Glomerular endothelial cell (primary cell): ENCODE measurements at places on chromosomes 6 and 20.

- DNase-seq: no peak
Measured at GRCh38 chr6:159169557-159170332, 545 bp downstream of the FNDC1 start.

DNA sequence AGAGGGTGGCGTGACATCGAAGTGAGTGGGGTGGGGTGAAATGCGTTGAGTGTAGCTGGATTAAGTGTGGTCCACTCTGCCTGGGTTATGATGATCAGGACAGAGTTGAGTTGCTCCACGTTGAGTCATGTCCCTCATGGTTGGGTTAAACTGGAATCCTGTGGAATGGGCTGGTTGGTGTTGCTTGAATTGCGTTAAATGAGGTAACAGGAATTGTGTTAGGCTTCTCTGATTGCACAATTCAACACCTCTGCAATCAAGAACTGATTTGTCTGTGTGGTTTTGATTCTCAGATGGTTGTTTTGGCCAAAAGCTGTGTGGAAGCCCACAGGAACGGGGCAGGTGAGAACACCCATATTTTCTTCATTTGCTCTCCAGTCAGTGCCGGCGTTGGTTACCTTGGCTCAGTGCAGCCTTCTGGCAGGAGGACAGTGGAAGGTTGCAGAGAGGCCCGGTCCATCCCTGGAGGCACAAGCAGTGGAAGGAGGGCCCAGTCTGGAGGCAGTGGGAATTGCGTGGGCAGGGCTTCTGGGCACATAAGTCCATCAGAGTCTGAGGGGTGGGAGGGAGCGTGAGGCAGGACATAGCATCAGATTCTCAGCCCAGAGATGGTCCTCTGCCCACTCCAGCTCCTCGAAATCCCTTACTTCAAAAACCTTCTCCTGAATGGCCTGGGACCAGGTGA, 11.6 kb downstream of the NOTCH4 start:
- no peak for DNase-seq

- no peak for DNase-seq
Measured at GRCh38 chr6:4553387-4553786, 222.8 kb upstream of the CDYL start.

GRCh38 chr6:38387971-38388370, 251.8 kb downstream of the BTBD9 start:
- no peak for DNase-seq

DNA sequence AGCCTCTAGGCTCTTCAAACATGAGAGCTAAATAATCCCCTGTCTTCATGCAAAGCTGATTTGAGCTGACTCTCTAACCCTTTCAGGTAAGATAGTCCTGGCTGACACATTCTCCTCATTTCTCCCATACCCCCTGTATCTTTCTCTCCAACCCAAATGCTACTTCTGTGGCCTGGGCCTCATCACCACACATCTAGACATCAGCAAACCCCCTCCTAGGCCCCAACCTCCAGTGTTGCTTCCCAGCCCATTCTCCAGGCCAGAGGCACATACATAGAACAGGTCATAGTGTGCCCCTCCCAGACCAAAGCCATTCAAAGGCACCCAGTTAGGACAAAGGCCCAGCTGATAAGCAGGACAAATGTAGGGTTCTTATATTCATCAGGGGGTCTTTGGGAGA, 84.9 kb downstream of the ANKRD60 start:
- no peak for DNase-seq

- no peak for DNase-seq
Measured at GRCh38 chr20:58010666-58011065, 217.8 kb downstream of the ANKRD60 start.

DNA sequence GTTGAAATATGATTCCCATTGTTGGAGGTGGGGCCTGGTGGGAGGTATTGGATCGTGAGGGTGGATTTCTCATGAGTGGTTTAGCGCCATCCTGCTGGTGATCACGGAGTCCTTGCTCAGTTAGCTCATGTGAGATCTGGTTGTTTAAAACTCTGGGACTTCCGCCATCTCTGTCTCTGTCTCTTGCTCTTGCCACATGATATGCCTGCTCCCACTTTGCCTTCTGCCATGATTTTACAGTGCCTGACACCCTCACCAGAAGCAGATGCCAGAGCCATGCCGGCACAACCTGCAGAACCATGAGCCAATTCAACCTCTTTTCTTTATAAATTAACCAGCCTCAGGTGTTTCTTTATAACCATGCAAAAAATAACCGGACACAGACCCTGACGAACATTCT, 44.7 kb upstream of the ZFP64 start:
- DNase-seq: no peak

DNA sequence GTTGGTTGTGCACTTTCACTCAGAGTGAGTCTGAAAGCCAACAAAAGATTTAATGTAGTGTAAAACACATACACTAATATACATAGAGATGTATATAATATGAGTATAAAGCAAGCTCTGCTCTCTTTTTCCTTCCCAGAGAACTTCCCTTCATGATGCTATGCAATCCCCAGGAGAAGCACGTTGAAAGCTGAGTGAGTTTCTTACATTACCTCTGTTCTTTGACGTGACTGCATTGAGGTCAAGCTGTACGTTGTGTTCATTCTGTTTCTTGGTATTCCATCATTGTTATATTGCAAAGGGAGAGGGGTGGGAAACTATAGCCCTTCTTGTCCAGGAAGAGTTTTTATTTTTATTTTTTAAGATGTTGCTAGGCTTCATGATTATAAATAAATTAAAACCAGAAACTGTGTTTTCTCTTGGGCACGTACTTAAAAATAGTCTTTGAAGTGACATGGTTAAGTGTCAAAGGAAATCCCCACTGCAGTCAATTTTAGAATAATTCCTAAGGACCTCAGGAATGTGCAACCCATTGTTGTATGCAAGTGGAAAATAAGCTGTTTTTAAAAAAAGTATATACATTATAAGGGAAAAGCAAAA, 651.0 kb downstream of the CD109 start:
- no peak for DNase-seq

- DNase-seq: no peak
Measured at GRCh38 chr6:101760843-101761621, 367.5 kb downstream of the GRIK2 start.

DNA sequence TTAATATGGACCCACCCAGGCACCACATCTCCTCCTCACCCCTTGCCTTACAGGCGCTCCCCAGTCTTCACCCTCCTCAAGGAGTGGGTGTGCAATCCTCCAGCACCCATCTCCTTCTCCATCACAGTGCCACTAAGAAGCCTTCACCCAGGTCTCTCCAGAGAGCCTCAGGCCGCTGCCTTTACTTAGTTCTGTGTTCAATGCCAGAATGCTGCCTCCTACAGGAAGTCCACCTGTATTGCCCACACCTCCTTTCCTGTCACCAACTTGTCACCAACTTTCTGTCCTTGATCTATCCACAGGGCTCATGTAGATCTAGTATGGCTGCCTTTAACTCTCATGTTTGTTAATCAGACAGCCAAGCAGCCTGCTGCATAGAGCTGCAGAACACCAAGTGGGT, 586 bp upstream of the LST1 start:
- no peak for DNase-seq

GRCh38 chr20:53660947-53661381, 67.3 kb upstream of the ZNF217 start:
- DNase-seq: no peak

GRCh38 chr6:28858963-28859362, 64.8 kb downstream of the TRIM27 start:
- no peak for DNase-seq

DNA sequence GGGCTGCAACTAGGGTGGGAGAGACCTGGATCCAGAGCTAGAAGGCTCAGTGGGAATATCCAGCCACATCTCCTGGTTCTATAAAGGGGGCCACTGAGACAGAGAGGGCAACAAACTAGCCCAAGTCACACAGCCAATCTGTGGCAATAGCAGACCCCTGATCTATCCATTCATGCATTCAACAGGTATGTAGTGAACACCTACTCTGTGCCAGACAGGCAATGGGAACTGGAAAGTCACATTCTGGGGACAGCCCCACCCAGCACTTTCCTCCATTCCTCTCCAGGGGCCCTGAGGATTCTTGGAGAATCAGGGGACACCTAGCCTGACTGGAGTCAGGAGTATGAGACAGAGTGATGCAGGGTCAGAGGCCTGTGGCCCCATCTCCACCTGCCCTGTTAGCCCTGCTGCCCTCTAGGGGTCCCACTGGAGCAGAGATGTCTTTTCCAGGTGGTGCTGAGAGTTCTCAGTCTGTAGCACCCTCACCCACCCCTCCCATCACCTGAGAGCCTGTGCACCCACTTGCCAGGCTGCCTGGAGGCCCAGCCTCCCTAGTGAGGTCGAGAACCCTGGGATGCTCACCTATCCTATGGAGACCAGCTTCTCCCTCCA, 13.6 kb downstream of the BPIFA2 start:
- no peak for DNase-seq

GRCh38 chr6:47426524-47427302, 50.9 kb upstream of the CD2AP start:
- no peak for DNase-seq

- DNase-seq: no peak
Measured at GRCh38 chr6:163173741-163174140, 240.8 kb upstream of the QKI start.

GRCh38 chr6:100101644-100102043, 107.6 kb upstream of the MCHR2 start:
- DNase-seq: no peak

GRCh38 chr6:105981002-105981887, 104.9 kb upstream of the PRDM1 start:
- no peak for DNase-seq

DNA sequence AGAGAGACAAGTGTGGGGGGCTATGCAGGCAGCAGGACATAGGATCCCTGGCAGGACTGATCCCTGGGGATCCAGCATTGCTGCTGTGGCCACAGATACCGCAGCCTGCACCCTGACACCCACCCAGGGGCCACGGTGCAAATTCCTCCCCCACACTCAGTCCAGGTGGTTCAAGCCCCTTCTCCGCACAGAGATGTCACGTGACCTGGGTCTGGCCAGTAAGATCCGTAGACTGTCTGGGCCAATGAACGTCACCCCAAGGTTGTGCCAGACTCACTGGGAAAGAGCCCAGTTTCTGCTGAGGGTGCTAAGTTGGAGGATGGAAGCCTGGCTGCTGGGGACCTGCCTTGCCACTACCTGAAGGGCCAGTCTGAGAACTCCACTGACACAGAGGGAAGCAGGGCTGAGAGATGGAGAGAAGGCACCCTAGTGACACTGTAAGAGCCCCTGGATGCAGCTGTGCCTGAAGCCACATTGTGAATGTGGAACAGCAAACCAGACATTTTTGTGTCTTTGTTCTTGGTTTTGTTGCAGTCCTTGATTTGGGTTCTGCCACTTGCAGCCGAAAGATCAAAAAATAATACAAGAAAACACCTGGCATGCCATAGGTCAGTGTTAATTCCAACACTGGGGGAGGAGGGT, 228.6 kb downstream of the PREX1 start:
- no peak for DNase-seq

- DNase-seq: no peak
Measured at GRCh38 chr6:152637296-152638047, at the start of gene SYNE1. Gene SYNE1 (minus strand): TSS chr6:152637362. CDS start chr6:152628331, 9,031 bp downstream.

DNA sequence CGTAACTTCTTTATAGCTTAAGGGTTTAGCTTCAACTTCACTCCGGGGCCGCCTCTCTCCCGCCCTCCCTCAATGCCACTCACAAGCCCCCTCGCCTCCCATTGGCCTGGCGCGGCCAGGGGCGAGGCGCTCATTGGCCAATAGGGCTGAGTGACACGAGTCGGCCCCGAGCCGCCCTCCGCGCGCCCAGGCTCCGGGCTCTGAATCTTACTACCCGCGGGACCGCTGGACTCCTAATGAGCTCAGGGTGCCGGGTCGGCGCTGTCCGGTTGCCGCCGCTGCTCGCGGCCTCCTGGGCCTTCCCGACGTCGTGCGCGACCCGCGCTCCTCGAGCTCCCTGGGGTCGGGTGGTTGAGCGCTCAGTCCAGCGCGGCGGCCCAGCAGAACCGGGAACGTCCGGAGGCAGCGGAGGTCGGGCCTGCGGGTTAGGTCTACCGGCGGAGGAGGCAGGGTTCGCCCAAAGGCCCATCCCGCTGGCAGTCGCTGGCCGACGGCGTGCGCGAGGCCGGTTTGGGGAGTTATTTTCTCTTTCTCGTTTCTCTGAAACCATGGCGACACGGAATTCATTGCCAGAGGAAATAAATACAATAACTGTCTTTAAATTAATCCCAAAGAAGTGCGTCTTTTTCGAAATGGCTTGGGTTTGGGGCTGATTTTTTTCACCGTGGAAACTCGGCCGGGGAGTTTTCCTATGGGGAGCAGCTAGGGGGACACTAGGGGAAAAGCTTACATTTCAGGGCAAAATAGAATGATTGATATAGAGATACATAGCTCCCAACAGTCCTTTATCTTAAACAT, at the start of gene SIM1:
TSS of gene SIM1 (minus strand) at position 19 of the 798 bp plus-strand sequence. CDS start 1,453 bp downstream, outside the sequence.
- no peak for DNase-seq

DNA sequence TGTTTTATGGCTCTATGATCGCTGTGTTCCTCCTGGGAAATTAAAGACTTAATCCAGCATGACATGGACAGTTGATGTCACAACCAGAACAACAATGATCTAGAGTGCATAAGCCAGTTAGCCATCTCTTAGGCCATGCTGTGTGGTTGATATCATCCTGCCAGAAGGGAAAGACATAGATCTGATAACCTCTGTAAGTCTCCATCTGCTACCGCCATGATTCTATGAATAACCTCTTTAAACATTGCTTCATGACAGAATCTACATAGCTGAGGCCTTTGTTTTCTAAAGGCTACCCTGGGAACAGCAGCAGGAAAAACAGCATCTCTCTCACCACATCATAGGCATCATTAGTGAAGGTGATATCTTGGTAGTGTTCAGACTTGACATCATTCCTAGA, 117.6 kb upstream of the PHACTR1 start:
- DNase-seq: no peak

GRCh38 chr6:30481211-30481964, 7.9 kb upstream of the HLA-E start:
- DNase-seq: no peak

DNA sequence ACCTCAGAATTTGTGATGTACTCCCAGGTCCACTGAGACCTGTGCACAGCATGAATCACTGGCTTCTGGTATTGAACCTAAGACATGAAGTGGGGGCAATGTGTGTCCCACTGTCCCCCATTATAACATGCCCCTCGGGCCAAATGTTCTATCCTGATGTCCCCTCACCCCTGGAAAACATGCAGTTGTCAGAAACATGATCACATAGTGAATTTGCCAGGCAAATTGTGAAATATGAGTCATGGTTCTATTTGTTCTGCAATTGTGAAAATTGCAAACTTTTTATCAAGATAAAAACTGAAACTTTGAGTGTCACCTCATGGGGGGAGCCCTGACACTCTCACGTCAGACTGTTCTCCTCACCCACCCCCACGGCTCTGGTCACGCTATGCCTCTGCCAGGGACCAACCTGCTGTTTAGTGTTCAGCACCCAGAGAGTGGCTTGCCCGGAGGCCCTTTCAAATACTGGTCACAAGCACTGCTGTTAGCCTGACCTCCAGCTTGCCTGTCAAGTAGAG, 305.3 kb downstream of the CLIC5 start:
- DNase-seq: no peak

DNA sequence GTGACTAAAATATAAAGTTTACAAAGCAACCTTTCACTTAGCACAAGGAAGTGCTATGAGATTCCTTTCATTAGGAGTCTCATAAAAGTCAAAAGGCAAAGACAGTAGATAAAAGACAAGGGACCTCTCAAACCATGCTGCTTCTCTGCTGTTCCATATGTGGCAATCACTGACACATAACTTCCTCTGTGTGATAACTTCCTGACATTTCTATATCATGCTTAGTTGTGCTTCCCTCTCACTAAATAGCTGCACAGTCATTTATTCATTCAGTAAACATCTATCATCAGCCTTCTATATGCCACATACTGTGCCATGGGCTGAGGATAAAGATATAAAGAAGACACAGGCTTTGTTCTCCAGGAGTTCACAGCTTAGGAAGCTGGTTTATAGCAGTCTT, 214.8 kb upstream of the GRIK2 start:
- no peak for DNase-seq
